ENCODE measurements at places on chromosomes 1 and 21.

- DNase-seq: no peak
Measured at GRCh38 chr1:1889090-1889750, 1.7 kb downstream of the GNB1 start.

DNA sequence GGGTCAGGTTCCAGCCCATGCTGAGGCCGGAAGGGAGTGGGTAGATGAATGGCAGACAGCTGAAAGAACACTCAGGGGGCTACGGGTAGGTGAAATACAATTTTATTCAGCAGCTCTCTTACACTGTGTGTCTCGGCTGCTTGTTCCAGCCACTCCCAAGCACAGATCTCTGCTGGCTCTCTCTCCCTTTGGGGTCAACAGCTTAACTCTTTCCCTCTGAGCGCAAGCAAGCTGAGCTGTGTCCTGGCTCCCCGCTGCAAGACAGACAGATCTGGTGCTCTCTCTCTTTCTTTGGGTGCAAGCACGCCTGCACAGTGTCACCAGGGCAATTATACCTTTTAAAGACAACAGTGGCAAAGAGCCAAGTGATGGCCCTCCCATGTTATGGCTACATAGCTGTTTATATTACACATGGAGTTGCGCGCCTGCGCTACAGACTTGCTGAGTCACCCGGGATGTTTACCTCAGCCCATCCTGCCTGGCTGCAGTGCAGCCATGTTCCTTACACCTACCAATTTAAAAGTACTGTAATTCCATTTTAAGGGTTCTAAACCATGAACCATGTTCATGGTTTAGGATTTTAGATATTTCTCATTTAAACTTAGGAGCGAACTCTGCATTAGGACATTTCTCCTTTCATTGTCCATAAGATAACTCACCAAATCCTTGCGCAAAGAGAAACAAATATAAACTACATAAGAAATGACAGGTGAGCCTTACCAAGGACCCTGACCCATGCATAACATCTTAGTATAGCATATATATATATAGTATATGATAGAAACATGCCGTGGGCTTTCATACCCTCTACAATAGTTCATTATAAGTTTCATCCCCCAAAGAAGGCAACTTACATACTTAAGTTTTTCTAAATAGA, 396.5 kb downstream of the SMYD3 start:
- DNase-seq: no peak

DNA sequence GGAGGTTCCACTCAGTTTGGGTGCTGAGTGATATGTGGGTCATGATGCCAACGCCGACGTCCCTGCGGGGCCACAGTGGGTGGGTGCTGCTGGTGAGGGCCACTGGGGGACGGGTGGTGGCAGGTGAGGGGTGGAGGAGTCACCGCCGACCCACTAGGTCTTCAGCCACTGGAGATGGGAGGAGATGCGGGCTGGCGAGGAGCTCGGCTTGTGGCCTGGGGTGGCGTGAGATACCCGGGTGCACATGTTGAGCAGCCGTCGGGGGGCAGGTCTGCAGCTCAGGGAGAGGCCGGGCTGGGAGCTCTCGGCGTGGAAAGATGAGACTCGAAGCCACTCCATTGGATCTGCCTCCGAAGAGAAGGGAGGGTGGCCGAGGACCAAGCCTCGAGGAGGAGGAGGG, 40.5 kb downstream of the FAAP20 start:
- DNase-seq: no peak

- DNase-seq: peak; percentile 25
Measured at GRCh38 chr1:88736633-88737248, 52.7 kb downstream of the PKN2 start.

DNA sequence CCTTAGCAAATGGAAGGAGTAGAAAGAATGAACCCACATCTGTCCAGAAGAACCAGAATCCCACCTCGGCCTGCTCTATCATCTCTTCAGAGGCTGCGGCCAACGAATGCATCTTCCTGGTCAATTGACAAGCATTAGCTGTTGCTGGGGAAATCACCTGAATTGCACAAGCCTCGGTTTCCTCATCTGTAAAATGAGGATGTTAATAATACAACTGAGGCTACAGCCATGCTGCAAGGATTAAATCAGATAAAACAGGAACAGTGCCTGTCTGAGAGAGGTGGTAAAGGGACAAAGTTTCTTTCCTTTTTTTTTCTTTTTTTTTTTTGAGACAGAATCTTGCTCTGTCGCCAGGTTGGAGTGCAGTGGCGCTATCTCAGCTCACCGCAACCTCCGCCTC, 99.8 kb downstream of the KIF14 start:
- DNase-seq: no peak

DNA sequence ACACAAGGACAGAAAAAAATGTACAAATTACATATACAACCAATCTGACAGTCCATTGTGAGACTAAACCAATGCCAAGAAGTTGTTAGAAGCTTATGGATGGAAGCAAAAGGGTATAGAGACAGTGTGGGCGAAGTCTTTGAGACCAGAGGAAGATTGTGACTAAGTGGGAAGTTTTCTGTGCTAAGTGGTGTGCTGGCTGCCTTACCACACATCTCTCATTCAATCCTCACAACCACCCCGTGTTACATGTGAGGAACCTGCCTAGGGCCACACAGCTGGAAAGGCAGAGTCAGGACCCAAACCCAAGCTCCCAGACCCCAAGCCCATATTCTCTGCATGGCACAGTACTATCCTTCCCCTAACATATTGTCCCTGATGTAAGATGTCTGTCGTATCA, 53.5 kb upstream of the DUSP10 start:
- no peak for DNase-seq

DNA sequence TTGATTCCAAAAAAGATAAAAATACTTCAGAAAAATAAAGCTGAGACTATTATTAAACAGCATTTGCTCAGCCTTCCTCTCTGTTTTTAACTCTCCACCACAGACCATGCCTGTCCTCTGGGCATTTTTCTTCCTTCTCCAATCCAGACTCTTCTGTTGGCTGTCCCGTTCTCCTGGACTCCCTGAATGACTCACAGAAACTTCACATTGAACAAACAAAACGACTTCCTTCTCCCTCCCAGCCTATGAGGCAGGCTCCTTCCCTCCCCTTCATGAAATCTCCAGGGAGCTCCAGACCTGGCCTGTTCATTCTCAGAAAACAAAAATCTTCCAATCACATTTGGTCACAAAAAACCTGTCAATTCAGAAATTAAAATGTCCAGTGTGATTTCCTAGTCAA, 421.3 kb downstream of the NPHP4 start:
- DNase-seq: no peak

- DNase-seq: no peak
Measured at GRCh38 chr1:6086358-6086757, 40.7 kb downstream of the KCNAB2 start.

DNA sequence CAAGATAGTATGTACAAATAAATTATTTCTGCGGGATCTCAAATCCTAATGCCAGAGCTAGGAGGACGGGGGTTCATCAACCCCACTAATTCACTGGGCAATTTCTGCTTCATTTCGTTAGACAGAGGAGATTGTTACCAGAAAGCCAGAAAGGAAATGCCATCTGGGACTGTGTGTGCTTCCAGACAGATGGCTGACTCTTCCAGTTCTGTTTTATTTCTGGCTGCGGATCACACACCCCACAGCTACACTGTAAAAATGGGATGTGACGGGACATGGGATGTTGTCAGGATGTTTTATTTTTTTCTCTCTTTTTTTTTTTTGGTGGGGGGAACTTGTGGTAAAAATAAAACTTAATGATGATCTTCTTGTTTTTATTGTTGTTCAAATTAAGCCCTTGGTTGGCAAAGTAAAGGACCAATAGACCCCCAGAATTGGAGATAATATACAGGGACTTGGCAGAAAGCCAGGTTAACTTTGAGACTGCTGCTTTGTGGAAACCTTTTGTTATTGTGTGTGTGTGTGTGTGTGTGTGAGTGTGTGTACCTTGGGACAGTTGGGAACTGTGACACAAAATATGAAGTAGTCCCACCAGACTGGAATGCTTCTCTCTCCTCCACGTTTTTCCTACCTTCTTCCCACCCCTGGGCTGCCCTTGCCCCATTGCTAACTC, 114.5 kb downstream of the NUF2 start:
- no peak for DNase-seq

GRCh38 chr1:244815600-244816099, 19.8 kb upstream of the COX20 start:
- DNase-seq: no peak

- no peak for DNase-seq
Measured at GRCh38 chr1:226107471-226108460, 45.2 kb downstream of the H3-3A start.

- no peak for DNase-seq
Measured at GRCh38 chr1:97745912-97746311, 174.9 kb downstream of the DPYD start.

DNA sequence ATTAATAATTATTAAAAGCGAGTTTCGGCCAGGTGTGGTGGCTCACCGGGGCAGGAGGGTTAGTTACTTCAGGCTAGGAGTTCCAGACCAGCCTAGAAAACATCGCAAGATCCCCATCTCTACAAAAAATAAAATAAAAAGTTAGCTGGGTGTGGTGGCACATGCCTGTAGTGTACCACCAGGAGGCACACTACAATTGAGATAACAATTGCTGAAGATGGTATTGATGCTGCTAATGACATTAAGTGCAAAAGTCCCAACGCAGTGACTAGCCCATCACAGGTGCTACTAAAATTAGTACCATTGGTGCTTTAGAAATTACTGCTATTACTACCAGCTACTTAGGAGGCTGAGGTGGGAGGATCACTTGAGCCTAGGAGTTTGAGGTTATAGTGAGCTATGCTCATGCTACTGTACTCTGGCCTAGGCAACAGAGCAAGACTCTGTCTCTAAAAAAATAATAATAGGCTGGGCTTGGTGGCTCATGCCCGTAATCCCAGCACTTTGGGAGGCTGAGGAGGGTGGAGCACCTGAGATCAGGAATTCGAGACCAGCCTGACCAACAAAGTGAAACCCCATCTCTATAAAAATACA, 156.6 kb downstream of the GREM2 start:
- no peak for DNase-seq

DNA sequence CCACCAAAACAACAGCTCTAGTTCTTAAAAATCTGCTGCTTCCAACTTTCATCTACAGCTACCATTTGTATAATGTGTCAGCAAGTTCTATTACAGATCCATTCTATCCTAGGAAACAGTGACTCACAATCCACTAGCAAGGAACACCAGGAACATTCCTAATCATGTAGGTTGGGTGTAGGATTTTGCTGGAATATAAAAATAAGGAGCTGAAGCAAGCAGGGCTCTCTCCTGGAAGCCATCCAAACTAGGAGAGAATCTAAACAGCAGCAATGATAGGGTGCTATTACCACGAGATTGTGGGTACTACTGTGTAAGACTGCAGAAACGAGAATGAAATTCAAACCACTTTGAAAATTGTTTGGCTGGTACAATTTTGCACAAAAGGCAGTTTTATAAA, 135.0 kb downstream of the PTPN14 start:
- no peak for DNase-seq

GRCh38 chr21:44530903-44531605, 8.9 kb downstream of the KRTAP10-1 start:
- DNase-seq: no peak

GRCh38 chr1:10601342-10602070, 126.8 kb downstream of the PEX14 start:
- no peak for DNase-seq

- DNase-seq: no peak
Measured at GRCh38 chr1:214429951-214430770, 121.2 kb downstream of the PTPN14 start.

GRCh38 chr1:46611691-46612221, 4.9 kb downstream of the MOB3C start:
- DNase-seq: no peak

DNA sequence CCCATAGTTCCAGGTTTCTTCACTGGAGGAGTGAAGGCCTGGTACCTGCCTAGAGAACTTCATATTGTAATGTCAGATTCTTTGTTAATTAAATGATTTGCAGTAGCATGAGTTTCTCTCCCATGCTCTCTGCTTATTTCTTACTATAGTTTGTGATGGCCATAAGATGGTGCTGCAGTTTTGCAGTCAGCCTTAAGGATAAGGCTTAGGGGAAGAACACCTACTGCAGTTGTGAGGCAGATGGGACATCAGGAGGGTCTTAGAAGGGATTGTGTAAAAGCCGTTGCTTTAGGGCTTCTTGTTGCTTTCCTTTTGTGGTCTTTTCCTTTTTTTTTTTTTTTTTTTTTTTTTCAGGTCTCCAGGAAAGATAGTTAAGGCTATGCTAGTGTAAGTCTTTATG, 61.8 kb downstream of the MACF1 start:
- DNase-seq: no peak

- no peak for DNase-seq
Measured at GRCh38 chr21:14366998-14367397, 15.9 kb downstream of the HSPA13 start.

GRCh38 chr1:194809665-194810064, 1623.3 kb upstream of the B3GALT2 start:
- no peak for DNase-seq

- no peak for DNase-seq
Measured at GRCh38 chr1:229241390-229241789, 29.5 kb upstream of the RAB4A start.

DNA sequence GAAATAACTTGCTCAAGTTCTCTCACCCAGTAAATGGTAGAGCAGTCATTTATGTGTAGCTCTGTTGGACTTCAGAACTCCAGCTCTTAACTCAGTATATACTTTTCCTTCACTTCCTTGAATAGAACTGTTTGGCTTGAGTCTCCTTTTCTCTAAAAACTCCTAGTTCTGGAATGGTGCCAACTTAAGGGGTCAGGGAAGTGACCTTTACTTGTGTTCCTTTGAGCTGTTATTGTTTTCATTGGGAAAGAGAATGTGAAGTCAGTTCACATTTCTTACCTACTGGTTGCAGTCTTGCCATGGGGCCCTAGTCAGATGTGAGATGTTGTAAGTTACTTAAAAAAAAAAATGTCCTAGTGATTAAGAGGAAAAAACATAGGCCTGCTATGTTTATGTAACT, 77.0 kb upstream of the MACF1 start:
- DNase-seq: peak; percentile 87

GRCh38 chr1:95176861-95177260, 57.1 kb upstream of the RWDD3 start:
- DNase-seq: no peak
